ENCODE measurements at places on chromosomes 1 and 21.

DNA sequence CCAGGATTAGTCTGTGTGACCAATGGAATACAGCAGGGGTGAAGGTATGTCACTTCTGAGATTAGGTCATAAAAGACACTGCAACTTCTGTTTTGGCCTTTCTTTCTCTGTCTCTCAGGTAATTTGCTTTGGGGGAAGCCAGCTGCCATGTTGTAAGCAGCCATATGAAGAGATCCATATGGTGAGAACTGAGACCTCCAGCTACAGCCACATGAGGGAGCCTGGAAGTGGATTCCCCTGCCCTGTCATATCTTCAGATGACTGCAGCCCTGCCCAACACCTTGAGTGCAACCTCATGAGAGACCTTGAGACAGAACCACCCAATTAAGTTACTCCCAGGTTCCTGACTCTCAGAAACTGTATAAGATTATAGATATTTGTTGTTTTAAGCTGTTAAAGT, 70.1 kb upstream of the ESRRG start:
- no peak for DNase-seq

- no peak for DNase-seq
Observed at GRCh38 chr1:17719874-17720273, 35.3 kb upstream of the ACTL8 start.

DNA sequence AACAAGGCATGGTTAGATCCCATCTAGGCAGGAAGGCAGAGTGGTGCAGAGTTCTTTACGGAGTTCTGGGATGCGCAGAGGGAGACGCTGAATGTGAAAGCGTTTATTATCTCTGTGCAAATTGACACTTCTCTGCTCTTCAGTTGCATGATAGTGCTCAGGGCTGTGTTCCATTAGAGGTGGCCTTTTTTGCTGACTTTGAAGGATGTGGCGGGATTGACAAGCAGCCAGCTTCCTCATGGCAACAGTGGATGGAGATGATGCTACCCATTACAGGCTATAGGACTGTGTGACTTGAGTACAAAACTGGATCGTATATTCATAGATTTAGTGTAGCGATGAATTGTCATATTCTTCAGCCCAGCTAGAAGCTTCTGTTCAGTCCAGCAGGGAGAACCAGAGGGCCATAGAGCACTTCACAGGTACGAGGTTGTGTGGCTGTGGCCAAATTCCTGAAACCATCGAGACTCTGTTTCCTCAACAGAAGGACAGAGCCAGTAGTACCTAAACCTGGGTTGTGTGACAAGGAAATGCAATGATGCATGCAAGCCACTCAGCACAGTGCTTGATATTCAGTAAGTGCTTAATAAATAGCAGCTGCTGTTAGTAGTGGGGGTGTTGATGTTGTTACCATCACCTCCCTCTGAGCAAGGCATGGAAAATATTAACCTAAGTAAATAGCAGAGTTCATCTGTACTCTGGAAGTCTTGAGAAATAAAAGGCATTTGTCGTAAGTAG, 430.0 kb upstream of the KAZN start:
- peak; percentile 42 for DNase-seq

DNA sequence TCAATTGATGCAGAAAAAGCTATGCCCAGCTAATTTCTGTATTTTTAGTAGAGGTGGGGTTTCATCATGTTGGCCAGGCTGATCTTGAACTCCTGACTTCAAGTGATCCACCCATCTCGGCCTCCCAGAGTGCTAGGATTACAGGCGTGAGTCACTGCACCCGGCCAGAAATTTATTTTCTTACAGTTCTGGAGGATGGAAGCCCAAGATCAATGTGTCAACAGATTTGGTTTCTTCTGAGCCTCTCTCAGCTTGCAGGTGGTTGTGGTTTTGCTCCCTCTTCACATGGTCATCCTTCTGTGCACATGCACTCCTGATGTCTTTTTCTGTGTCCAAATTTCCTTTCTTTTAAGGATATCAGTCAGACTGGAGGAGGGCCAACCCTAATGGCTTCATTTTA, 35.6 kb downstream of the SHCBP1L start:
- no peak for DNase-seq

DNA sequence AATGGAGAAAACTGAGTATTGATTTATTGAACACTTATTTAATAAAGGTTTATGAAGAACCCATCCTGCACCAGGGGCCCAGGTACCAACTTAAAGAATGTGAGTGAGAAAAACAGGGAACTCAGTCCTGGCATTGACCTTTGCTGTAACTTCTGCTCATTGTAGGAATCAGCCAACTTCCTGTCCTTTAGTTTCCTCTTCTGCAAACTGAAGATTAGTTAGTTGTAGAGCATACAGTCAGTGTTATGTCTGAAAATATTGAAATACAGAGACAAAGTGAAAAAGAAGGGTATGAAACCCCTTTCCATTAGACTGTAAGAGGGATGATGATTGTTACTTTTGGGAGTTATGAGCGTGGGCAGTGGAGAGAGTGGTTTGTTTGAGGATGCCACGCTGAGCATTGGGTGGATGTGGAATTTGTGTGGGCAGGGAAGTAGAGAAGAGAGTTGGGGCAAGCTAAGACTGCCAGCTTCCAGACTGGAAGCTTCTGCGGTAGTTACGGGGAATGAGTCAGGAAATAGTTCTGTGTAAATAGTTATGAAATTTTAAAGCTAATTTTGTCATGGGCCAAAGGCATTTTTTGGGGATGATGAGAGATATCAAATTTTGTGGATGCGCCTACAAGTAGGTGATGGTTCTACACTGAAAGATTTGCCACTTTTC, 89.2 kb downstream of the GPR88 start:
- DNase-seq = no peak

DNA sequence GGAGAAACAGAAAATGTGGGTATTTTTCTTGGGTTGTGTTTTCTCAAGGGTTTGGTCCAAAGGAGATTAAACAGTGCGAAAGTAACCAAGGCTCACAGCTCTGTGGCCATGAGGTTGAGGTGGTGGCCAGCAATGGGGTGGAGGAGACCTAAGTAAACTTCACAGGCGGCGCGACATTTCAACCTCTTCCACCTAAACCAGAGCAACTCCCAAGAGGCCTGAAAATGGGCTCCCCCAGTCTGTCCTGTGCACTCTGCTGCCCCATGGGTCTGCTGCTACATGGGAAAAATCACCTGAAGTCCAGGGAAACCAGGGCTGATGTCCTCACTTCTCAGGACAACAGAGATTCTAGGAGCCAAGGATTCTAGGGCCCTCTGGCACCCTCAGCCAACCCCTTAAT, 12.4 kb downstream of the CELF3 start:
- DNase-seq = no peak

GRCh38 chr21:34200288-34200905, 127.0 kb downstream of the MRPS6 start:
- DNase-seq = no peak

DNA sequence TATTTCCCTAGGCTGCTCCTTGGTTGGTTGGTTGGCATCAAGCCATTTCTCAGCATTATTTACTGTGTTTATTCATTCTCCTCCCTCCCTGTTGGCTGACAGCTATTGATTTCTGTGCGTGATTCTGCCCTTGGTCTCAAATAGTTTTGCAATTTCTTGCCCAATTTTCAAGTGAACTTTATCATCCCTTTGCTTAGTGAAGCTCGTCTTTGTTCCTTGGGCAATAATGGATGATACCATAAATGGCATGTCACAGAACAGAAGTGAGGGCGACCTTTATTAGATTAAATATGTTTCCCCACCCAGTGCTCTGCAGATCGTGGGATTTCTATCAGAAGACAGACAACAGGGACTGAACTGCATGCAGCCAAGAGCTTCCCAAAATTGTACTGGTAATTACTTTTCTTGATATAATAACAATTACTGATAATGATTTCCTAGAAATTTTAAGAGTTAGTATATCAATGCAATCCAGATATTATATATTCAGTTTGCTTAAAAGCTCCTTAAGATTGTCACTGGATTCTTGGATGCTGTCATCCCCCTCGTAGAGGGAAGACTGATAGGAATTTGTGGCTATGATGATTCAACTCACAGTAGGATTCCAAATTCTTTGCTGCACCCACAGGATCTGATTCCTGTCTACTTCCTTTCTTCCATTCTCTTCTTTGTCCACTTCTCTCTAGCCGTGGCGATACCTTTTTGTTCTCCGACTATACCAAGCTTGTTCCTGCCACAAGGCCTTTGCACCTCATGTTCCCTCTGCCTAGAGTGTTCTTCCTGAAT, 122.1 kb upstream of the KAZN start:
- DNase-seq = no peak

DNA sequence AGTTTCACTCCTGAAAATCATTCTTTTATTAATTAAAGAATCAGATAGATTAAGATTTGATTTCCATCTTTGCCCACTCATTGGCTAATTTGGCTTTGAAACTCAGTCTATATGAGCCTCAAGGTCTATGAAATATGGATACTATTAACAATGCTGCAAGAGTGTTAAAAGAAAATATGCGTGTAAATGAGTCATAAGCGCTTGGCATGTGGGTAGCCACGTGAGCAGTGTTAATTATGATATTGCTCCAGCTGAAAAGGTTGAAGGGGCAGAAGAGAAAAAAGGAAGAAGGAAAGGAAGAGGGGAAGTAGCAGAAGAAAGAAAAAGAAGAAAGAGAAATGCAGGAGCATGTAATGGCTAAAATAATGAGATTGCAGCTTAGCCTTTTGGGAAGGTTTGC, 151.4 kb downstream of the CHRM3 start:
- DNase-seq = no peak

Measured in right cardiac atrium (tissue), 5 donors.